Activated naive CD4-positive, alpha-beta T cell (primary cell): ENCODE measurements at places on chromosomes 2 and 18.

GRCh38 chr2:171176516-171176915, 15.8 kb upstream of the TLK1 start:
- no peak for DNase-seq

GRCh38 chr2:187541086-187542085, 12.8 kb downstream of the TFPI start:
- no peak for DNase-seq

DNA sequence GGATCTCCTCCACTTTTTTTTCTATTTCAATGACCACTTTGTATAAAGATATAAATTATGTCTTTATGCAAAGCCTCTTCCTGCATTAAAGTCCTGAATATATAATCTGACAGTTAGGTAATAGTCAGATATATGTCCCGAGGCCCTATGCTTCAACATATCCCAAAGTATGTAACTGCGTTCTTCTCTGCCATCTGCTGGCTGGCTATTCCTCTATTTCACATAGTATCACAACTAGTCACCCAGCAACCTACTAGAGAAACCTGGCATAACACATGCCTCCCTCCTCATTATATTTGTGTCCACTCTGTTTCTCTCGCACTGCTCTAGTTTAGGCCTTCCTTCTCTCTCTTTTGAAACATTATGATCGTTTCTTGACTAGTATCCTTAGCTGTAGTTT, 640.8 kb downstream of the DPP10 start:
- DNase-seq = no peak

DNA sequence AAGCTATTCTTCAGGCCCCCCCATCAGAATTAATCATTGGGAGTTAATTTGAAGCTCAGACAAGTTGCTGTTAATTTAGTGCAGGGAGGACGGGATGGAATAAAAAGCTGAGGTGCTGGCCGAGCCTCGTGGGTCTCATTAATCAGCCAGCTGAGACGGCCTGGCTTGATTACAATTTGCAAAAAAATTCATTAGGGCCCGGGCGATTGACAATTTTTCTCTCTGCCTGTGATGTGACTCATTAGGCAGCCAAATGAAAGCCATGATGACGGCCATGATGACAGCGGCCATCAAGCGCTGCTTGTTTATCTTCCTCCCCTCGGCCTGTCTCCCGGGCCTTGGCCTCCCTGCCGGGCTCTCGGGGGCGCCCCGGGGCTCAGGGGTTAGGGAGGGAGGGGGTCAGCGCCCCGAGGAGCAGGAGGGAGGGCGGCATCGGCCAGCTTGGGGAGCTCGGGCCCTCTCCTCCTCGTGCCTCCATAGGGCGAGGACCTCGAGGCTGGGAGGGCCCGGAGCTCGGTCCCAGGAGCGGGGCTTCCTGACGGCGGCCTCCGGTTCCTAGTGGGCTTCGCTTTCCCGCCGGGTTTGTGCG, 5.2 kb downstream of the GBX2 start:
- DNase-seq = no peak

GRCh38 chr2:59899692-59900091, 653.8 kb downstream of the BCL11A start:
- no peak for DNase-seq

DNA sequence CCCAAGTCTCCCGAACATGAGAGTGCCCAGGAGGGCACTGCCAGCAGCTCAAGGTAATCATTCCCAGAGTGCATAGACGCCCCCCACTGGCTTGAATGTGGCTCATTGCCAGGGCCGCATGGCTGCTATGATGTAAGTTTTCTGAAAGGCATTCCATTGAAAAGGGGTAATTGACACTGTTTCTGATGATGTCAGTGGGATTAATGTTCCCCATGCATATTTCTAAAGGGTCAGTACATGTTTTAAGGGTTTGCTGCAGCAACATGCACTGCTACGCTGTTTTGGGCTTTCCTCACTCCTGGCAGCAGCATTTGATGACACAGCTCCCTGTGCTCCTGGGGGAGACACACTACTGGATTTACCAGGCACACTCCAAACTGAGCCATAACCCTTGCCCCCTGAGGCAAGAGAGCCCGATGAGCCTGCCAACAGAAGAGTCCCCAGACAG, 36.7 kb downstream of the KIAA2012 start:
- no peak for DNase-seq

- no peak for DNase-seq
Measured at GRCh38 chr2:61575447-61575859, 37.3 kb upstream of the XPO1 start.

GRCh38 chr2:147756069-147756468, 88.8 kb upstream of the ACVR2A start:
- no peak for DNase-seq

DNA sequence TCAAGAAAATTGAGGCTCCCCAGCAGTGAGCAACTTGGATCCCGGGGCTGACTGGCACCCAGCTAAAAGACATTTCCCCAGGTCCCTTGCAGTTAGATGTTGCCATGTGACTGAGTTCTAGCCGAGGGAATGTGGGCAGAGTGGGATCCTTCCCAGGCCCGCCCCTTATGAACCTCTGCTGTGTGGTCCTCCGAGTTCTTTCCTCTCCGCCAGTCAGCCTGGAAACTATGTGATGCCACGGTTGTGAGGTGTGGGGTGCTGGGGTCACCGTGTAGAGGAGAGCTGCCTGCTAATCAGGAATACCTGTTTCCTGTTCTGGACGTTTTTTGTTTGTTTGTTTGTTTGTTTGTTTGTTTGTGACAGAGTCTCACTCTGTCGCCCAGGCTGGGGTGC, 45.5 kb downstream of the TMEM37 start:
- no peak for DNase-seq

GRCh38 chr2:188450732-188451483, 159.2 kb downstream of the GULP1 start:
- DNase-seq = no peak

DNA sequence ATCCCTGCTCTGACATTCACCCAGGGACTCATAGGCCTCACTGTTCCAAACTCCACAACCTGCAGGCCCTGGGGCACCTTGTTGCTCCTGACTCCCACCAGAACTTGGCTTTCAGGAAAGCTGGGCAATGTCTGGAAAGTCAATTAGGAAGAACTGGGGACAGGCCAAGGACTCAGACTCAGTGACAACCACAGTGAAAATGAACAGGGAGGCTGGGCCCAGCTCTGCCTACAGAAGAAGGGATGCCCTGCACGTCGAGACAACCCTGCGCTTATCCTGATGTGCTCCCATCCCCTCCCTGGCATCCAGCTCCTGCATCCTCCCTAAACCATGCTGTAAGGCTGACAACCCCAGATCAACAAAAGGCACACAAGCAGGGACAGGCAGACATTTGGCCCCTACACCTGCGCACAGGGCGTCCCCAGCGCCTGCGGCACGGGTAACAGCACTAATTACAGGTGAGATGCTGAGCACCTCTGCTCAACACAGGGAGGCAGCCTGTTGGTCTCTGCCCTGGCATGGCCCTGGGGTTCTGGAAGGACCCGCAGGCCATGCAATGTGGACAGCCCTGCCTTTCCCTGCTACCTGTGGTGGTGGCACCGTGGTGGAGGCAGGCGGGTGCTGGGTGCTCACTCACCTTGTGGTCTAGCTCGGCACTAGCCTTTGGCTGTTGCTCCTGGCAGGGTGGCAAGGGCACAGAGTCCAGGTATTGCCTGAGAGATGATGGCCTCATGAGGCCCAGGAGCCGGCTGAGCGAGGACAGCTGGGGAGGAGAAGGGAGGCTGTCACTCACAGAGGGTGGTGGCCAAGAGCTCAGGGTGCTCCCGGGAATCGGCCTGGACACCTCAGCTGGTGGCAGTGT, 23.6 kb upstream of the SEMA4C start:
- DNase-seq = no peak

DNA sequence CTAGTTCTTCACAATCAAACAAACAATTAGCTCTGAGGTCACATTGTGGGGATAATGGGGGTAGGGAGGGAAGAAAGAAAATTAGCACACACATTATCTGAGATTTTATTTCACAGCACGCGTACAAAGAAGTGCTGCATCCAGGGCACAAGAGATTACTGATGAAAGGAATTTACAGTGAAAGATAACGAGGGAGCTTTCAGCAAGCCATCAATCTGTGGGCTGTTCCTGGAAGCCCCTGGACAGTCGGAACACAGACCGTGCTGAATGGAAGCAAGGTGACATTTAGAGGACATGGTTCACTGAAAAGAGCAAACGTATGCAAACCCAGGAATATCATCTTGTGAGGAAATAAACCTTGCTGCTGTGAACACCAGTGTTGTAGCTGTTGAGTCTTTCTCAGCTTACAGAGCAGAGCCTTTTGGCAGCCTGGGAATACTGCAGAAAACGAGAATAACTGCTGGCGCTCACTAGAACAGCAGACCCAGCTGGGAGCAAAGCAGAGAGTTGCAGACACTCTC, 63.2 kb downstream of the SCG2 start:
- DNase-seq = no peak

- no peak for DNase-seq
Measured at GRCh38 chr2:178301649-178302238, 107.4 kb downstream of the OSBPL6 start.

DNA sequence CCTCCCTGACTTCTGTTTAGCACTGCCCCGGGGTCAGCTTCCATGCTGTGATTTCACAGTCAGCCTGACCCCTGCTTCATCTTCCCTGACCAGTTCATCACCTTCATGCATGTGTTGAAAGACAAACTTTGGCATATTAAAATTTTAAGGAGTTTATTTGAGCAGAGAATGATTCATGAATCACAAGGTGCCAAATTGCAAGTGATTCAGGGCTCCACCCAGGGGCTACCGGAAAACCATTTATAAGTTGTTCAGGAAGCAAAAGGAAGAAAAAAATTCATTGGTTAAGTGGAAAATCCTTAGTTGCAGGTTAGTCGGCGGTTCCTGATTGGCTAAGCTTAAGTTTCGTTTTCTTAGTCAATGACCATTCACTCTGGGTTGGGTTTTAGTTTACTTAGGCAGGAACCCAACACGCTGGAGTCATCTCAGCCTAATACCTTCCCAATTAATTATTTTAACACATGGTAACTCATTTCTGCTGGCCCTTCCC, 10.6 kb downstream of the IL1F10 start:
- no peak for DNase-seq

- no peak for DNase-seq
Measured at GRCh38 chr18:1599196-1599595, 694.5 kb downstream of the ADCYAP1 start.

DNA sequence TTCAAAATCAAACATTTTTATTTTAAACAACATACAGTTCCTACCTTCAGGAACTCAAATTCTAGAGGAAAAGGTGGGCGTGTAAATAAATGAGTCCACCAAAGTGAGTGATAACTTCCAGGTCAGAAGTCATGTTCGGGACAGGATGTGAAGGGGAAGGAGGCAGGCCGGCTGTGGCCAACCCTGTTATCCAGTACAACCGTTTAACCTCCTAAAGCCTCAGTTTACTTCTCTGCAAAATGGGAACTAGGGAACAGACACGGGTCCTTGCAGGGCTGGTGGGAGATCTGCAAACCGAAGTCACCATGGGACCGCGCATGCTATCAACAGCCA, 373 bp downstream of the EIPR1 start:
- DNase-seq = no peak

- no peak for DNase-seq
Measured at GRCh38 chr2:159124441-159124911, 156.0 kb downstream of the TANC1 start.

GRCh38 chr2:218465987-218466633, 47.2 kb downstream of the VIL1 start:
- DNase-seq = no peak

DNA sequence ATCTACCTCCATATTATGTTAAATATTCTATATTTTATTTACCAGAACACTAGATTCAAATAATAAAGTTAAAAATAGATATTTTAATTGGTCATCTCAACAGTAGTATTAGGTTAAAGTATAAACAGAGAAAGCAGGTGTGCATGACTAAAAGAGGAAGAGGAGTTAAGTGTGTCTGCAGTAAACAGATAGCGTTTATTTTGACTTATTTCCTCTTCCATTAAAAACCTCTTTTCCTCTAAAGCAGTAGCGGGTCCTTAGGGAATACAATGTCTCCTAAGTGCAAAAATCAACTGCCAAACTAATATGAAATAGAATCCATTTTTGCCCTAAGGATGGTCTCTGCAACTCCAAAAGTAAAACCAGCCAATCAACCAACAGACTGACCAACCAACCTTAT, 27.7 kb downstream of the EIF2AK3 start:
- no peak for DNase-seq

DNA sequence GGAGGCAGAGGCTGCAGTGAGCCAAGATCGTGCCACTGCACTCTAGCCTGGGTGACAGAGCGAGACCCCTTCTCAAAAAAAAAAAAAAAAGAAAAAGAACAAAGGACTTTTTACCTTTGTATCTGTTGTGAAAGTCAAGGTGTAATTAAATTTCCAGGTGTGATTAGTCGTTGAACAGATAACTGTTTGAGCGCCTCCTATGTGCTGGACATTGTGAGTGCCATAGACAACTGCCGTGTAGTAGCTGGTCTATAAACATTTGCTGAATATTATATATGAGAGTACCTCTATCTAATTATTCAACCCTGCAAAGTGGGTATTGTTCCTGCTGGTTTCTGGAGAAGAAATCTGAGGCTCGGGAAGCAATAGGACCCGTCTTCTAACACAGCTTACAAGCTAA, 71.8 kb downstream of the ASAP2 start:
- DNase-seq = no peak

DNA sequence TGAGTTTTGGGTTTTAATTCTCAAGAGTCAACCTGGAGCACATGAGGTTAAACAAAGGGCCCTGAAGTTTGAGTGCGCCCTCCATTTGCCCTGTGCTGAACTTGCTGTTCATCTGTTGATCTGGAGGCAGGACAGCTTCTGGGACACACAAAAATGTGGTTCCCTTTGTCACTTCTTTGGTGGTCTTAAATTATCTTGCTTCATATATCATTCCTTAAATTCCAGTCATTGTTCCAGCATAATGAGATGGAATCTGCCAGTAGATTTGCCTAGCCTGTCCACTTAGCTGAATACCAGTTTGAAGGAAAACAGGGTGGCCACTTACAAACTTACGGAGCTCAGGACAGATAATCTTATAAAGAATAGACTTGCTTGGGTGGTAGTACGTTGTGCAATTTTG, 916 bp downstream of the CETN1 start:
- no peak for DNase-seq

GRCh38 chr2:227160164-227160563, 3.8 kb downstream of the COL4A4 start:
- DNase-seq = no peak

DNA sequence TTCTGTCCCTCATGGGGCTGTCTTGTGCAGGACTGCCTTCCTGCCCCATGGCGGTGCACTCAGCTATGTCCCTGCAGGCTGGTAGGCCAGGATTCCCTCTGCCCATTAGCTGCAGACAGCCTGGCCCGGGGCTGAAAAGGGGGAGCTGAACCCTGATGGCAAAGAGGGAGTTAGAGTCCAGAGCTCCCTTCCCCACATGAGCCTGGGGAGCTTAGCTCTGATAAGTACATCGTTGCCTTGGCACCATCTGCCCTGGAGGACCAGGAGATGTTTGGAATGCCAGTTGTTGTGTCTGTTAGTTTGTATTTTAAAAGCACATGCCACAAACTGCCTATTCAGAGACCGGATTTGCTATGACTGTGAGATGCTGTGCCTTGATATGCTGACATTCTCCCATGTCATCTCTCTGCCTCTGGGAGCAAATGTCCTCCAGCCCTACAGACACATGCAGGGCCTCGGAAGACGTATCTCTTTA, 65.1 kb upstream of the AFF3 start:
- DNase-seq = no peak

GRCh38 chr18:42341423-42341822, 386.4 kb downstream of the PIK3C3 start:
- DNase-seq = no peak

GRCh38 chr2:6337472-6337820, 528.3 kb downstream of the CMPK2 start:
- no peak for DNase-seq

- DNase-seq = no peak
Measured at GRCh38 chr2:215973954-215974699, 39.2 kb downstream of the MREG start.
